ENCODE measurements at places on chromosomes 7 and 10.
A peak's percentile ranks its signal among the peaks of the same experiment; 100 is the strongest.

GRCh38 chr10:18786478-18786877 lies 127.2 kb downstream of the ARL5B start:
- DNase-seq = no peak

- DNase-seq = peak; percentile 77
Measured at GRCh38 chr7:50281680-50282445, 22.7 kb upstream of the IKZF1 start.

- DNase-seq = no peak
Measured at GRCh38 chr10:129694691-129695243, 227.7 kb downstream of the MGMT start.

DNA sequence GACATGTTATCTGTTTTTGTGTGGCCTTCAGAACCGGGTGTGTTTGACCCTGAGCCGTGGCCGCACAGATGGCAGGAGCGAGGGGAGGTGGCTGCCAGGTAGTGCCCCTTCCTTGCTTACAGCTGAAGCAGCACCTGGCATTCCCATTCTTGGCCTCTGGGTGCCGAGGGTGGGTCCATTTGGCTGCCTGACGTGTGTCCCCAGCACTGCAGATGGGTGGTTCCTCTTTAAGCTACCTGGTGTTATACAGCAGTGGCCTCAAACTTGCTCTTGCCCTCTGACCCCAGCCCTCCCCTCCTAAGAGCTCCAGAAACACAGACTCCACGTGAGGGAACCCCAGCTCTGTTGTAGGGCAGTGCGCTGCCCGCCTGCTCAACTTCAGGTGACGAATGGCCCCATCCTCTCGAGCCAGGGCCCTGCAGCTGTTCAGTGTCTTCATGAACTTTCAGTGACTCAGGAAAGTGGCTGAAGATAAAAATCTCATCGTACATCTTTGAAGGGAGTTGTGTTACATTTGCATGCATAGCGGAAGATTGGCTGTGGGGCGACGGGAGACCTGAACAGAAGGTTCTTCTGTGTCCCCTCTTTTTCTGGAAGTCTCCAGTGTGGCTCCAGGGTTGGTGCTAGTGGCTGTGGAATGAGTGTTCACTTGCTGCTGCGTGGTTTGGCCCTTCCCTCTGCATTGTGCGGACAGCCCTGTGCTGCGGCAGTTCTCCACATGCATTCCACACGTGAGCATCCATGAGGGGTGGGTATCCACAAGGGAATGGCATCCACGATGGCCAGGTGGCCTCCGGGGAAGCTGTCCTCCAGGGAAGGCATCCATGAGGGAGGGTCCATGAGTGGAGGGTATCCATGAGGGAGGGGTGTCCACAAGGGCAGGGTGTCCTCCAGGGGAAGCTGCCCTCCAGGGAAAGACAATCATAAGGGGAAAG lies 91.6 kb downstream of the INPP5A start:
- no peak for DNase-seq

GRCh38 chr7:26141077-26141476 lies 10.9 kb upstream of the NFE2L3 start:
- no peak for DNase-seq

DNA sequence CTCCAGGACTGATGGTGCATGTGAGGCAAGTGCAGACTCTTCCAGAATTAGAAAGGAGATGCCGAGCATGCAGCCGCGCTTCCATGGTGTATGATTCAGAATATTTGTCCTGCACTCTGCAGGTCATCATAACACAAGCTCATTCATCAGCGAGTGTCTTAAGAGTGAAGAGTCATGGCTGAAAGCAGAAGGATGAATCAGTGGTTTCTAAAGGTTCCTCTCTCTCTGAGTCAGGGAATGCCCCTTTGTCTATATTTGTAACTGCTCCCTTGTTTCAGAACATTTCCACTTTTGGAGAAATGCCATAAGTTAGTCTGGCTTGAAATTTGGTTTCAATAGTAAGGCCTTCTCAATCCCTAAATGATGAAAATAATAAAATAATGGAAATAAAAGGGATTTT lies 52.3 kb downstream of the HECW1 start:
- DNase-seq = peak; percentile 57

- no peak for DNase-seq
Measured at GRCh38 chr10:96267234-96267705, 4.1 kb downstream of the BLNK start.

DNA sequence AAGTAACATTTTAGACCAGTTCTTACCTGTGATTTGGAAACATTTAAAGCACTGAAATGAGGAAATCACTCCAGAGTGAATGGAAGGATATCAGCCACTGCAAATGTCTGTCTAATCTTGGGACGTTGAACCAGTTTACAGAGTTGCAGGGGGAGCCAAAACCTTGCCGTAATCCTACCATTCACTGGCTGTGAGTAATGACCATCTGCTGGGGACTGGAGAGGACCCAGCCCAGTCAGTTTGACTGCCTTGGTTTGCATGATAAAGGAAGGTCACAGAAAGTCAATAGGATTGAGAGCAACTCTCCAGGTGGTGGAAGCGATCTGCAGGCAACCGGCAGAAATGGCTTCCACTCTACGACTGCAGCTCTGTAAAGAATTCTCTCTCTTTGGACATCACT lies 167.2 kb downstream of the AKR1D1 start:
- no peak for DNase-seq

DNA sequence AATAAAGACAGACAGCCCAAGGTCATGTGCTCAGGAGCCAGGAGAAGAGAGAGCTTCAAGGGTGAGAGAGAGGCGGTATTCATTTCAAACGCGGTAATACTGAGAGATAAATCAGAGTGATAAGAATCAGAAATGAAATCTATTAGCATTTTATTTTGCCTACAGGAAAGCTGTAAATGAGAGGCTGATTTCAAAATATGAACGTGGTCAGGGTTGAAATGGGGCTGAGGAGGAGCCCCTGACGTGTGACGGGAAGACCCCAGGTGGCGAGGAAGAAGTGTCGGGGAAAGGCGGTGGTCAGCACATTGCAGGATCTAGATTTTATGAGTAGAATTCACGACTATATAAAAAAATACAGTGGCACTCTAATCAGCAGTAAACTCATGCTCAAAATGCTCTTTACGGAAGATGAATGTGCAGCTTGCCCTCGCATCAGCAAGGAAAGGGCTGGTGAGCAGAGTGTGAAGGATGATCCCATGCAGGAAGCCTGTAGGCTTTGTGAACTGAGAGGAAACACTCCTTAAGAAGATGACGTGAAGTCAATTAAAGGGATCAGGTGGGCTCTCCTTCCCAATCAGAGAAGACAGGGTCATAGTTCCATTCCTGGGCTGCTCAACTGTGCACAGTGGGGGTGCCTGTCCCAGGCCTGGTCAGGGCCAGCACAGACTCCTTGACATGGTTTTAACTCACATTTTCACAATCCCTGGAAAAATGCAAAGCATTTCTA lies 360.2 kb downstream of the PTPRN2 start:
- no peak for DNase-seq

- no peak for DNase-seq
Measured at GRCh38 chr10:57952741-57953140, 315.0 kb downstream of the IPMK start.

DNA sequence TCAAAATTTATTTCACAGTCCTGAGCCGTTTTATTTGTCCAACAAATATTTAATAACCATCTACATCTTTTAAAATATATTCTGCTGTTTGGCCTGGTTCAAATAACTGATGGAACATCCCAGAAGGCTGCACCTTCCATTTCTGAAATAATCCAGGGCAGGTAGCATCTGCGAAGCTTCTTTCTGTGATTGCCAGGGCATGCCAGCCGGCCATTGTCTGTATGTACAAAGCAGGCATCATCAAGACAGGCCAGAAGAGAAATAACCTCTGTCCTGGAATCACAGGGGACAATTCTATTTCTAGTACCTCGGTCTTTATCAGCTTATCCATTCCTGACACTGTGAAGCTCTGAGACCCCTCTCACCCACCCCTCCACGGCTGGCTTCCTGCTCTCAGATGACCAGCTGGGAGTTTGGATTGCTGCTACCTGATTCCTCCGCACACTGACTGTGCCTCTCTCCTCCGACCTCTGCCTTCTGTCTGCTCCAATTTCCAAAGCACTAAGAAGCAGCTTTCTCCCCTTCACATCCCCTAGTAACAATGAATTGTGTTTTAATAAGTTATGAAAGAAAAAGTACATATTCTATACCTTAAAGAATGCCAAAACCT lies 8.0 kb downstream of the DGKI start:
- DNase-seq = no peak

GRCh38 chr10:70649526-70649925 lies 22.8 kb upstream of the ADAMTS14 start:
- no peak for DNase-seq

- no peak for DNase-seq
Measured at GRCh38 chr10:14699482-14699881, 75.2 kb downstream of the FAM107B start.

DNA sequence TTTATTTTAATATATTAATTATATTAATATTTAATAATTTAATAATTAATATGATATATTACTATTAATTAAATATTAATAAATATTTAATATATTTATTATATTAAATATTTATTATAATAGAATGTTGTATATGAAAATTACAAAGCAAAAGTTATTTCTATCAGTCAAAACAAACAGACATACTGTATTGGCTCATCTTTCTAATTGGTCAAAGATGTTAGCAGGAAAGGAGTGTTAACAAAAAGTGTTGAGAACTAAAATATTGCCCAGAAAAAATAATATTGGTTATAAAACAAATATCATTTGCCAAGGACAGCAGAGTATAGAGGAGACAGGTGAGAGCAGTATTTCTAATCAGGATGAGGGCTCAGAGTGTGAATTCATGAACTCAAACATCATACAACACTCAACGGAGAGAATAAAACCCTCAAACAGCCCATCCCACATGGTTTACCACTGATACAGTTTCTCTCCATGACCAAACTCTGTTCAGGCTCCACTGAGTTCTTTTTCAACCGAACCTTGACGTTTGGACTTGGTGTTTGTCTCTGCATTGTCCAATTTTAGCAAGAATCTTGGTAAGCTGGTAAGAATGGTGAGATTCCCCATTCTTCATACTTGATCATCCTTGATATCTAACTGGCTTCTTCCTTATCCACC lies 58.0 kb downstream of the TSPAN12 start:
- DNase-seq = no peak

DNA sequence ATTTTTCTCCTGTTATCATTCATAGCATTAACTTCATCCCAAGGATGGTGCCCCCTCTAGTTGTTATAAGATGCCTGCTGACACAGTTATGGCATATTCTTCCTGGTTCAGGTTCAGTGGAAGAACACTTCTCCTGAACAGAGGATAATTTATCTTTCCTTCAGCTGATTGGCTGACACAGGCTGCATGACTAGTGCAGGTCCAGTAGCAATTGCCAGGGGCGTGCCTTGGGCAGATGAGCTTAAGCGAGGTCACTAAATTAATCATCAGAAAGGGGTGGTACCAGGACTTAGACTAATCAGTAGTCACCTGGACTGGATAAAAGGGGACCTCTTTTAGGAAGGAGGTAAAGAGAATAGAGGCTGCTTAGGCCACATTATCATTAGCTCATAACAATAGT lies 42.3 kb downstream of the BZW2 start:
- DNase-seq = no peak

- DNase-seq = no peak
Measured at GRCh38 chr10:23611308-23612029, 172.6 kb downstream of the OTUD1 start.

DNA sequence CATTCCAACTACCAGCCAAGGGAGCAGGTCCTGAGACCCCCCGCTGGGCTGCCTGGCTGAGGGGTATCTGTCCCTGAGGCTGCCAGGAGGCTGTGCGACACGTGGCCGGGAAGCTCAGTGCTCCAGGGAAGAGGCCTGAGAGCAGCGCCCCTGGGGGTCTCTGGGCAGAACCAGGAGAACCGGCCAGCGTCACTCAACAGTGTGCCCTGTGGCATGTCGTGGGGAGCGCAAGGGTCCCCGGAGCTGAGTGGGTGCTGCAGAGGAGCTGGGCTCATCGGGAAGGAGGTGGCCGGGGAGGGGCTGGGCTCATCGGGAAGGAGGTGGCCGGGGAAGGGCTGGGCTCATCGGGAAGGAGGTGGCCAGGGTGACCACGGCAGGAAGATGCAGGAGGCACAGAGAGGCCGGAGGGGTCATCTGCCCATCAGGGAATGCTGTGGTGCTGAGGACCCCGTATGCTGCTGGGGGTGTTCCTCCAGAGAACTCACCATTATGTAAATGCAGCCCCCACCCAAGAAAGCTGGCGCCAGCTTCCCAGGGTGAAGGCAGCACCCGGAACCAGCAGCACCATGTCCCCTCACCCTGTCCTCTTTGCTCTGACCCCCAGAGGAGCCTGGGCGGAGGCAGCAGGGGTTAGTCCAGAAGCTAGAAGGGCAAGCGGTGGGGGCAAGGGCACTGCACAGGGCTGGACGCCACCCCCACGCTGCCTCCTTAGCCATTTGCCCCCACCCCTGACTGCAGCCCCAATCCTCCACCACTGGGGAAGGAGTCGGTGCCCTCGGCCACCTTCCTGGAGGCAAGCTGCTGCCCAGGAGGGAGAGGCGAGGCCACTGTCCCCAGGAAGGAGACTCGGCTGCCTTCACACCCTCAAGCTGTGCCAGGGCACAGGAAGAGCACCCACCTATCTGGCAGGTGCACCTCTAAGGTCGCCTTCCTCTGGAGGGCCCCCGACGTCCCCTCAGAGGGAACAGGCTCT lies 33.3 kb downstream of the CALML3 start:
- DNase-seq = no peak

GRCh38 chr7:22482503-22482902 lies 17.5 kb downstream of the STEAP1B start:
- DNase-seq = no peak

DNA sequence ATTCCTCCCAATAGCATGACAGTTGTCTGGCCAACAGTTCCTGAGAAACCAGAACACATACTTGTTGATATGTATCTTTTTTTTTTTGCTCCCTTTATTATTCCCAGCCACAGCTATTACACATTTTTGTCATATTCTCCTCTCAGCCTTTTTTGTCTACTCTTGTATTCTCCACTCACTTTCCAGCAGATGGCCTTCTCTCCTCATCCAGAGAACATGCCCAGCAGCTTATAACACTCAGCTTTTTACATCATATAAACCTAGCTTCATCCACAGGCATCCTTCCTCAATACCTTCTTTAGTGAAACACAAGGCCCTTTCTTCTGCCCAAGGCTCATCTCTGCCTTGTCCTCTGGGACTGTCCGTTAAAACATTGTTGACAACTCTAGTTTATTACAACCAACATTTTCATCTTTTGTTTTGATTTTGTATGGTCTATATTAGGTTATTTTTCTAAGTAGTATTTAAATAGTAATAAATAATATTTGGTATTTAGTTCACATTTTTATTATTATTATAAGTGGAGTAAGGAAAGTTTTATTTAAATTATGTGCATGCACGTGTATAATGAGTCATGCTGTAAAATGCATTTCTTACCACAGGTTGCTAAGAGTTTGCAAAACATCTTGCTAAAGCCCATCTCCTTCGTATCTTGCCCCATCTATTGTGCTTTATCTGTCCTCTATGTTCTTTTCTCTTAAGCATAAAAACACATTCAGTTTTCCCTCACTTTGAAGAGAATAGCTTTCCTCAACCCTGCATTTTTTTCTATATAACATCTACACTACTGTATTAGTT lies 101.5 kb downstream of the ORC5 start:
- DNase-seq = no peak

- DNase-seq = no peak
Measured at GRCh38 chr7:4825081-4825480, 36.7 kb downstream of the PAPOLB start.

Data from GM06990 (cell line).